ENCODE measurements at places on chromosomes 7 and 10.

- DNase-seq = no peak
These were observed 663 bp downstream of the HERPUD2 start for GRCh38 chr7:35694161-35694783.

DNA sequence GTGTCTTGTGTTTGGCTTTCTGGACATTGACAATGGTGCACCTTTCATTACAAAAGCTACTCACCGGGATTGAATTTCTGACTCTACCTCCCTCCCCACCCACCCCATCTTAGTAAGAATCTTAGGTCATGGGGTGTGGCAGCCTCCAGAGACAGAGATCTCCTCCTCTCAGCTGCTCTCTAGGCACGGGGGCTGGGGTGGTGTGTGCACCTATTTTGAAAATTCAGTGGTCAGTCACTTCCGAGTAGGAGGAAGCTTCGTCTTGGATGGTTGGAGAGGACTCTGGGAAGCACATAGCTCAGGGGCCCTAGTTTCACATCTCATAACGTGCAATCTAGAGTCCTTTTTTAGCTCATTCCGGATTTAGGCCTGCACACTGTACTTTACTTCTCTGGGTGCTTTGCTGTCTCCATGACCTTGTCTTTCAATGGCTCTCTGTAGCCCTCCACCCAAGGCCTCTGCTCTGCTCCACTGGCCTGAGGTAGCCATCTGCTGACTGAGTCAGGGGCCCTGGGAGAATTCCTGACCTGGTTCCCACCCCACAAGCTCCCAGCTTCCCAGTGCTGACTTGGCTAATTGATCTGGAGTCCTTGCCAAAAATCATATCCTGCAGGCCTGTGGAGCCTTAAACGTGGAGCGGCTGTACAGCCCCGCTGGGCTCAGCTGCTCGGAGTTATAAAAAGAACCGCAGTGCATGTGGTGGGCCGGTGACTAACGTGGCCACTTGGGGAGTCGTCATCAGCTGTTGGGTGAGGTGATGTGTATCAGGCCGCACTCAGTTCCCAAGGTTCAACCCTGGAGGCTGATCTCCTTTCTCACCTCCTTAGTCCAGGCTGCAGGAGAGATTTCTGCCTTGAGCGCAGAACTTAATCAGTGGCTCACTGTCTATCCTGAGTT lies 19.3 kb upstream of the ADAMTS14 start:
- DNase-seq = peak; percentile 15

GRCh38 chr7:46970476-46970875 lies 611.4 kb downstream of the TNS3 start:
- DNase-seq = no peak

DNA sequence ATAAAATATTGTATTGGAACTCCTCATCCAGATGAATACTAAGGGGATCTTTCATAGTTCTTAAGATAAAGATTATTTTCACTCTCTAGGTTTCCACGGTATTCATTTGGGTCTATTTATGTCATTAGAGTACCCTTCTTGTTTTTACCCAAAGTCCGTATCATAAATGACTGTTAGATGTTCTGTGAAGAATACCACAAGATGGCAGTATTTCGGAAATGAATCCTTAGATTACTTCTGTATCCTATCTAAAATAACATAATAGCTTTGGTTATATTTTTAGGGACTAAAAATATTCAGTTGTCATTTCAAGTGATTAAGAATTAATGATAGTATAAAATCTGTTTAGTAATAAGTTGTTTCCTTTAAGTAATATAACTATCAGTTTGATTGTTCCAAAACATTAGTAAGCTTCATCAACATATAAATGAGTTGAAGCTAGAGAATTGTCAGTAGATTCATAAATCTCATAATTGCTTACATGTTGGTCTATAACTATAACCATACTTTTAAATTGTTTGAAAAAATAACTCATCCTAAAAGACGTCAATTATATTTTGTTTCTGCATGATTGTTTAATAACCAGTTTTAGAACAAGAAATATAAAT lies 337.5 kb upstream of the KCND2 start:
- peak; percentile 31 for DNase-seq

DNA sequence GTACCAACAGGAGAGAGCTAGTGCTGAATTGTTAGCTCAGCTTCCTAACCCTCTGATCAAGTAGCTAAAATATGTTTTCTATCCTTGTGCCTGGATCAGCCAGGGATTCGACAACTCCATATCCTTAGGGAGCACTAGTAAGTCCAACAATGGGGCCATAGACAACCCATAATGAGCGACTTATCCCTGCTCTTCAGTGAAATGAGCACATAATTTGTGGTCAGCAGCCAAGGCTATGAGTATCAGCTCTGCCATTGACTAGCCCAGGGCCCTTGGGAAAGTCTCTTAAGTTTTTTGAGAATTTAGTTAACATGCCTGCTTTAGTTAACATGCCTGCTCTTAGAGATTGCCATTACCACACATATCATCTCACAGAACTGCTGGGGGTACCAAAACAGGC lies 39.3 kb downstream of the COL1A2 start:
- no peak for DNase-seq

DNA sequence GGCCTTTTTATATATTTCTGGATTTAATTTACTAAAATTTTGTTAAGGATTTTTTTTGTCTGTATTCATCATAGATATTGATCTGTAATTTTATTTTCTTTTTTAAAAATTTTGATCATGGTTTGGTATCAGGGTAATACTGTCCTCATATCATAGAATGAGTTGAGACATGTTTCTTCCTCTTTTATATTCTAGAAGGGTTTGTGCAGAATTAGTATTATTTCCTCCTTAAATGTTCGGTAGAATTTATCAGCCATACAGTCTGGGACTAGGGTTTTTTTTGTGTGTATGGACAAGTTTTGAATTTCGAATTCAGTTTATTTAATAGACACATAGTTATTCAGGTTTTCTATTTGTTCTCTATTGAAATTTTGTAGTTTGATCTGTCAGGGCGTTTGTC lies 54.0 kb downstream of the SHOC2 start:
- no peak for DNase-seq

- peak; percentile 6 for DNase-seq
These were observed 448 bp upstream of the PTER start for GRCh38 chr10:16436367-16436757.

Data from dermis microvascular lymphatic vessel endothelial cell (primary cell).